ENCODE measurements at places on chromosomes 11 and 22. TPM values are rescaled to one million over a fixed set of nuclear protein-coding genes. Genes with fewer than 3 reads are reported as not detected.
A peak's percentile ranks its signal among the peaks of the same experiment; 100 is the strongest.

DNA sequence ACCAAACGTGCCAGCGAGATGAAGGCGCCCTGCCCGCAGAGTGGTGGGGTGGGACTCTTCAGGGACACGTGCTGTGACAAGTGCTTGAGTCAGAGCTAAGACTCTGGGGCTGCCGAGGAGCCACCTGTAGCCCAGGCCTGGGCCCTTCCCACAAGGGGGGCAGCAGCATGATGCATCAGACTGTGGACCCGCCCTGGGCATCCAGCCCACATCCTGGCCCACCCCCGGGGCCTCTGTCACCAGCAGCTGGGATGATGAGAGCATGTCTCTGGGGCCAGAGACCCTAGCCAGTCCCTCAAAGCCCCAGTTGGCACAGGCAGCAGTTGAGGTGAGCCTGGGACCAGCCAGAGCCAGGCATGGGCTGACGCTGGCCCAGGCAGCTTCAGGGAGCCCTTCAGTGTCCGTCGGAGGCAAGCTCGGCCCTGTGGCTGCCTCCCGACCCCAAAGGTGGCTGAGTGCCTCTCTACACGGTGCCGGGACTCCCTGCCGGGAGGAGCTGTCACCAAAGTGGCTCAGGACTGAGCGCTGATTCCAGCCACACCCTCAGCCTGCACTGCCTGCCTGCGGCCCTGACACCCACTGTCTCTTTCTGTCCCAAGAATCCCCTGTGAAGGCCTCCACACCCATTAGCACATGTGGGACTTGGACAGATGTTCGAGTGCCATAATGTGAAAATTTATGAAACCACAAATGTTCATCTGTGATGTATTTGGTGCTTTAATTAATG, 41.3 kb downstream of the CDKN1C start:
- no peak overlapping the region for H3K4me3 ChIP-seq
- no peaks in the 10 kb centered on the region for H3K27me3 ChIP-seq
- DNase-seq: no peak
- H3K27ac ChIP-seq: no peak overlapping the region
- no peaks in the 10 kb centered on the region for H3K4me1 ChIP-seq

DNA sequence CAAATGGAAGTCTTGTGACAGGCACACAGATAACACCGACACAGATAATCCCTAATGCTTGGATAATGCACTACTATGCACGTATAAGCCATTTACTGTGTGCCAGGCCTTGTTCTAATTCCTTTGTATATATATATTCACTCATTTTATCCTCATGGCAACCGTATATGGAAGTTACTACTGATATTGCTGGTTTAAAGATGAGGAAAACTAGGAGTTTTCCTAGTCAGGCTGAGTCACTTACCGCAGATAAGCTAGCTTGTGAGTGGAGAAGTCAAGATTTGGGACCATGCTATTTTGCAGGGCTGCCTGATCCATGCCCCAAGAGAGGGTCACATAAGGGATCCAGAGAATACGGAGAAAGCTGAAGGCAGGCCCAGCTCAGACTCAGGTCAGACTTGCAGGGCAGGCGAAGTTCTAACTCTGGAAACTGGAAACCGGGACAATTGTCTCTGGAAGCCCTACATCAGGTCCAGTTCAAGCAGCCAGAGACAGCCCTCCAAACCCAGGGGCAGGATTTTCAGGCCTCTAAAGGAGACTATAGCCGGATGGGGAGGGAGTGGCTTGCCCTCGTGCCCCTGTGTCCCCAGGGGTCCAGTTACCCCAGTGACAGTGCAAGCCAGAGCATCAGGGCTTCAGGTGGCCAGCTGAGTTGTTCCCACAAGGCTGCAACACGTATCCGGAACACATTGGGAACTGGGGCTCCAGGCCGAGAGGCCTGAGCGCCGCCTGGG, 534.8 kb downstream of the INSC start:
- DNase-seq: no peak
- no peak overlapping the region for H3K27ac ChIP-seq
- H3K4me3 ChIP-seq: no peak overlapping the region
- peaks cover 27% of the 10 kb centered on the region for H3K27me3 ChIP-seq

GRCh38 chr22:37187891-37188761, at the start of gene C1QTNF6:
TSS of gene C1QTNF6 (minus strand) at chr22:37188247. CDS start at chr22:37188213, 34 bp downstream.
- DNase-seq: no peak
- H3K4me3 ChIP-seq: no peak within 1 kb of the TSS
- H3K4me1 ChIP-seq: peaks cover 50% of the 10 kb centered on the region
- H3K27me3 ChIP-seq: no peaks in the 10 kb centered on the region
- peak within 1 kb of the TSS; percentile 70 for H3K27ac ChIP-seq
- H3K36me3 ChIP-seq: peaks cover 8% of the 10 kb centered on the region

DNA sequence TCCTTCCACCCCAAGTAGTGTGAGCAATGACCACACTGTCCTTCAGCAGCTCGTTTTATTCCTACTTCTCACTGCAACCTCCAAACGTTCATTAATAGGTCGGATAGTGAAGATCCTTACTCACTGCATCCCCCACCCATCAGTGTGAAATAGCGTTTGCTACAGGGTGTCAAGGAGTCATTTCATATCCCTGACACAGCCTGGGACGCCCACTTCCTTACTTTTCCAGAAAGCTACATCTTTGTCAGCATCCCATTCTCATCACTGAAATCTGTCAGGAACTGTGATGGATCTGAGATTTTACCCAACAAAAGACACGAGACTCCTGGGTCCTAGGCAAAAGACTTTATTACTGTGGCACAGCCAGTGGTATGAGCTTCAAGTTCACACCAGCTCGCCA, 592.4 kb downstream of the NTM start:
- H3K4me1 ChIP-seq: no peaks in the 10 kb centered on the region
- no peak for DNase-seq

DNA sequence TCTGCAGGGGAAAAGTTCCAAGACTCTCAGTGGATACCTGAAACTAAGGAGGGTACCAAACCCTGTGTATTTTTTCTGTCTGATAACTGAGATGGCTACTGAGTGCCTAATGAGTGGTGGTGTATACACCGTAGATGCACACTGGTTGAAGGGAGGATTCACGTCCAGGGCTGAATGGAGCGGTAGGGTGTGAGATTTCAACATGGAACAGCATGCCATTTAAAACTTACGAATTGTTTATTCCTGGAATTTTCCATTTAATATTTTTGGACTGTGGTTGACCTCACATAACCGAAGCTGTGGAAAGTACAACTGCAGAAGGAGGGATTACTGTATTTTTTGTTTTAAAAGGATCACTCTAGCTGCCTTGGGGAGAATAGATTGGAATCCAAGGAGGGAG, 322.5 kb upstream of the SORL1-AS1 start:
- H3K4me1 ChIP-seq: no peaks in the 10 kb centered on the region
- DNase-seq: no peak
- no peaks in the 10 kb centered on the region for H3K27me3 ChIP-seq
- no peak overlapping the region for H3K4me3 ChIP-seq
- no peak overlapping the region for H3K27ac ChIP-seq

DNA sequence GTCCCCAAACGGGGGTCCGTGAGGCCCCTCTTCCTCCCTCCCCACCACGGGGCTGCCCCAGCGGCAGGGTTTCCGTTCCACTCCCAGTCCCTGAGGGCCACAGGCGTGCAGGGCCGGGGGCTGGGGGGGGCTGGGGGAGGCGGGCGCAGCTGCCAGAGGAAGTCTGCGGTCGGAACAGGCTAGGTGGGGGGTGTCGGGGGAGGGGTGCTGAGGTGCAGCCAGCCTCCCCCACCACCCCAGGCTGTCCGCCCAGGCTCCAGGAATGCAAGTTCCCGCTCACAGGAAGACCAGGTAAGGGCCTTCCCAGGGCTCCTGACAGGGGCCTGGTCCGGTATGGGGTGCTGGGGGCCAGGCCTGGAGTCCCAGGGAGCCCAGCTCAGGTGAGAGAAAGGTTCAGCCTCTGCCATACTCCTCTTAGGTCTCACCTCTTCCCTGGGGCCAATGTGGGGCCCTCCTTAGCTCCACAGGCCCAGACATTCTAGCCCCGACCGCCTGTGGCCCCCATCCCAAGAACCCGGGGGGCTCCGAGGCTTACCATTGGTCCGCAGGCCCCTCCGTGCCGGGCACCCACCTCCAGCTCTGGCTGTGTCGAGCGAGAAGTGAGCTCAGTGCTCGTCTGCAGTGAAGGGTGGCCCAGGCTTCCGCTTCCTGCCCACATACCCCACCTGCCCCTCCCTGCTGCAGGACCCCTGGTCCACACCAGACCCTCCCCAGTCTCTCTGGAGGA, at the start of gene PTPRCAP:
TSS of gene PTPRCAP (minus strand) at position 601 of the 727 bp plus-strand sequence. CDS start at position 538, 63 bp downstream.
- H3K4me3 ChIP-seq: peak within 1 kb of the TSS; percentile 91
- peaks cover 65% of the 10 kb centered on the region for H3K4me1 ChIP-seq
- H3K36me3 ChIP-seq: peaks cover 10% of the 10 kb centered on the region

- H3K36me3 ChIP-seq: no peaks in the 10 kb centered on the region
- H3K27me3 ChIP-seq: peaks cover 47% of the 10 kb centered on the region
- no peak for DNase-seq
- H3K4me1 ChIP-seq: peaks cover 6% of the 10 kb centered on the region
- H3K4me3 ChIP-seq: no peak overlapping the region
- no peak overlapping the region for H3K27ac ChIP-seq
Measured at GRCh38 chr11:77505956-77506355, 32.1 kb upstream of the PAK1 start.

DNA sequence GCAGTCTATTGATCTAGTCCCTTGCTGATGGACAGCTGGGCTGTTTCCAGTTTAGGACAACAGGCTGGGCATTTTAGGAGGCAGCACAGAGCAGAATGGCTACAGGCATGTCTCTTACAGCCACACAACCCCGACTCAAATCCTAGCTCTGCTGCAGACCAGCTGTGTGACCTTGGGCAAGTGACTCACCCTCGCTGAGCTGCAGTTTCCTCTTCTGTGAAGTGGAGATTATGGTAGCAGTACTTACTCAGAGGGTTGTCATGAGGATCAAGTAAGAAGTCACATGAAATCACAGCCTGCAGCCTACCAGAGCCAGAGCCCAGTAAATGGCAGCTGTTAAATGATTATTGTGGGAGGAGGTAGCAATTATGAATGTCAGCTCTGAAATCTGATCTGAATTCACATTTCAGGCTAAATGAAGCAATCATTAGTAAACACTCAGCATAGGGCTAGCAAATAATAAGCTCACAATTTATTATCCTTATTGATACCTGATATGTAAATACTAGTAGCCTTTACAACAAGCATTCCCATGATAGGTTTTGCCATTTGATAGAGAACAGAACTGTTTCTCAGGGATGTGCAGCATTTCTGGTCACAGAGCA, 58.9 kb downstream of the MYEOV start:
- peaks cover 1% of the 10 kb centered on the region for H3K36me3 ChIP-seq
- H3K27me3 ChIP-seq: no peaks in the 10 kb centered on the region
- DNase-seq: peak; percentile 49
- H3K4me3 ChIP-seq: no peak overlapping the region
- H3K4me1 ChIP-seq: peaks cover 9% of the 10 kb centered on the region
- H3K27ac ChIP-seq: no peak overlapping the region

DNA sequence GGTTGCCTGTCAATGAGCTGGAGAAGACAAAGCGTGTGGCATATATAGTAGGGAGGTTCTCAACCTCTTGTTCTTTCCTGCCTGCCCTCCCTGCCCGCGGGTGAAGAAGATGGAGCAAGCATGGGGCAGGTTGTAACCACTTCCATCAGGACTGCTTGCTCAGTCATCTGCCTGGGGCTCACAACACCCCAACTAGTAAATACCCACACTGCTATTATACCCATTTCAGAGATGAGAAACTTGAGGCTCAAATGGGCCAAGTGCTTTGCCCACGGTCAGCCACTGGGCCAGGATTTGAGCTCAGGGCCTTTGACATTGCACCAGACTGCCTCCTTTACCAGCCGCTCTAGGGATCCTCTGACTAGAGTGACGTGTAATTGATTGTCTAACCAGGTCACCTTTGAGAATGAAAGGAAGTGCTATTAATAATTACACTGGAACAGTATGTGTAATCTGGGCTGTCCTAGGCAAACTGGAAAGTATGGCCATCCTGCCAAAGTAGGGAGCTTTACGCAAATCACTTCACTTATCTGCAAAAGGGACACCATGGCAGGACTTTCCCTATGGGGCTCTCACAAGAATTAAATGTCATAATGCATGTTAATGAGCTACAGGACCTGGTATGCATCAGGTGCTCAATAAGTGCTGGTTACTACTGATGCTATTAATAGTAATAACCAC, 2.8 kb upstream of the CDC42EP1 start:
- H3K36me3 ChIP-seq: peaks cover 2% of the 10 kb centered on the region
- DNase-seq: no peak
- H3K27me3 ChIP-seq: peaks cover 52% of the 10 kb centered on the region
- no peak overlapping the region for H3K4me3 ChIP-seq

- peak overlapping the region; percentile 97 for H3K4me3 ChIP-seq
- DNase-seq: no peak
- H3K36me3 ChIP-seq: peaks cover 11% of the 10 kb centered on the region
- peaks cover 65% of the 10 kb centered on the region for H3K4me1 ChIP-seq
- peak overlapping the region; percentile 90 for H3K27ac ChIP-seq
Measured at GRCh38 chr11:62592989-62593421, 1.7 kb upstream of the TUT1 start.

DNA sequence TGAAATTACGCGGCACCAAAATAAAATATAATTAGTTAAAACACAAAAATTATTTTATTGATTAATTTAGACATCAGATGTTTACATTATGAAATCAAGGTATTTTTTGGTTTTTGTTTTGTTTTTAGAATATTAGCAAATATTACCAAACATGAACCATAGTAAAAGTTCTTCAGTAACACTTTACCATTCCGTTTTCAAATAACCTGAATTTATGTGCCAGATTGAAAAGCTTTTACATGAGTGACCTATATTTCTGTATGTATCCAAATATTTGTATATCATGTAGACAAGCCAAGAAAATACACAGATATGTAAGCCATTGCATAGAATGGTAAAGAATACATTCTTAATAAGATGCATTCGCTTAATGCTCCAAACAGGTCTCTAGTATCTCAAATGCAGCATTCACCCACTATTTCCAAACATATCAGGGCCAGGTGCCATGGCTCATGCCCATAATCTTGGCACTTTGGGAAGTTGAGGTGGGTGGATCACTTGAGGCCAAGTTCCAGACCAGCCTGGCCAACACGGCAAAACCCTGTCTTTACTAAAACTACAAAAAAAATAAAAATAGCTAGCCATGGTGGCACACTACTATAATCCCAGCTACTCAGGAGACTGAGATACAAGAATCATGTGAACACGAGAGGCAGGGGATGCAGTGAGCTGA, 102.4 kb upstream of the SERPIND1 start:
- no peaks in the 10 kb centered on the region for H3K36me3 ChIP-seq
- no peak overlapping the region for H3K27ac ChIP-seq
- H3K27me3 ChIP-seq: peaks cover 34% of the 10 kb centered on the region

- DNase-seq: no peak
- no peaks in the 10 kb centered on the region for H3K36me3 ChIP-seq
- H3K27me3 ChIP-seq: no peaks in the 10 kb centered on the region
- no peak overlapping the region for H3K4me3 ChIP-seq
- no peak overlapping the region for H3K27ac ChIP-seq
- no peaks in the 10 kb centered on the region for H3K4me1 ChIP-seq
Measured at GRCh38 chr11:17803754-17804334, 69.3 kb downstream of the KCNC1 start.

DNA sequence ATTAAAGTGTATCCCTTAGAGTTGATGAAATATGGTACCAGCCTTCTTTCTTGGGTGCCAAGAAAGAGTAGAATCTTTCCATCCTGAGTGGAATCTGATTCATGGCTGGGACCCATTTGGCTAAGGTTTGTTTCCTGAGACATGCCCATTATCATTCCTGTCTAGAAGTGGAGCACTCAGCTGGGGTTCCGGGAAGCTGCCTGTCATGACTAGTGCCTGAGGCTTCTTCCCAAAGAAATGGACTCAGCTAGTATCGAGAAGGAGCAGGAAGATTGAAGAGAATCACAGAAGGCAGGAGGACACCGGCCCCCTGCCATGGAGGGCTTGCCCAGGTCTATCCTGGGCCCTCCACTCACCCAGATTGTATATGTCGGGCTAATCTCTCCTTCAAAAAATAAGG, 57.6 kb downstream of the KREMEN1 start:
- H3K27me3 ChIP-seq: peaks cover 8% of the 10 kb centered on the region
- no peak overlapping the region for H3K4me3 ChIP-seq
- DNase-seq: no peak

Gene SORL1
- 80.0 TPM for total RNA-seq

Gene GGTLC3
- total RNA-seq: not detected

Gene MICAL2
- total RNA-seq: 227 TPM

Gene KCNJ1
- total RNA-seq: not detected

Gene MOGAT2
- not detected for total RNA-seq

Gene LAYN
- 12.3 TPM for total RNA-seq
